ENCODE measurements at places on chromosomes 1 and 21. TPM values are rescaled to one million over a fixed set of nuclear protein-coding genes. Genes with fewer than 3 reads are reported as not detected.

Gene OR2L2
- 0.17 TPM for total RNA-seq

Gene IQCC
- 2.7 TPM for total RNA-seq

Gene ANGPTL3
- not detected for total RNA-seq

Gene PTGER3
- not detected for total RNA-seq

Data from CD4-positive, alpha-beta memory T cell (primary cell).